DND-41 (cell line): ENCODE measurements at places on chromosomes 4 and X.

DNA sequence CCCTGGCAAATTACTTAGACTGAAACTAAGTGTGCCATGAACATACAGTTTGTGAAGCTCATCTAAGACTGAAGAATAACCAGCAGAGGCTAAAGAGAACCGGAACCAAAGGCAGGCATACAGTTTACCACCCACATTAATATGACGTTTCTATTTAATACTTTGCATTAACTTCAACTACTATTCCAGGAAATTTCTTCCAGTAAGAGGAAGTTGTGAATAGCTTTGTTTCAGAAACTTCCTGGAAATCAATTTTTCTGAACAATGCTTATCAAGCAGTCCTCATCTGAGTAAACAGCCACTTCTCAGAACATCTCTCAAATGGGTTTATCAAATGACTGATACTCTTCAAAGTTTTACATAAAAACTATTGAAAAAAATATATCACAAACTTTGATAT, 252.7 kb downstream of the OPHN1 start:
- DNase-seq: no peak

GRCh38 chr4:174972911-174973310, 54.8 kb downstream of the ADAM29 start:
- DNase-seq: peak; percentile 50

DNA sequence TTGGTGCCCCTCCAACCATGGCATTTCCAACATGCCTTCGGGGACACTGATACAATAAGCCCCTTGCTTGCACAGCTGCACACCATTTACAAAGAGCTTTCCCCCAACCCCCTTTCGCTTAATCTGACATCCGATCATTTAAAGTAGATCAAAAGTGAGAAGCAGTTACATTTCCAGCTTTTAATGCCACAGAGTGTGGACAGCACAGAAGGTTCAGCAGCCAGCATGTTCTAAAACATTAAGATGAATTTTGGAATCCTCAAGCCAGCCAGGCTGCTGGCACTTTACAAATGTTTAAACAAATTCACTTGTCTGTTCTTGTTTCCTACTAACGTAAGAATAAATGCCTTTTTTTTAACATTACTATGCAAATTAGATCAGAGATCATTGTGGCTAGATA, 284.4 kb upstream of the LDB2 start:
- no peak for DNase-seq

DNA sequence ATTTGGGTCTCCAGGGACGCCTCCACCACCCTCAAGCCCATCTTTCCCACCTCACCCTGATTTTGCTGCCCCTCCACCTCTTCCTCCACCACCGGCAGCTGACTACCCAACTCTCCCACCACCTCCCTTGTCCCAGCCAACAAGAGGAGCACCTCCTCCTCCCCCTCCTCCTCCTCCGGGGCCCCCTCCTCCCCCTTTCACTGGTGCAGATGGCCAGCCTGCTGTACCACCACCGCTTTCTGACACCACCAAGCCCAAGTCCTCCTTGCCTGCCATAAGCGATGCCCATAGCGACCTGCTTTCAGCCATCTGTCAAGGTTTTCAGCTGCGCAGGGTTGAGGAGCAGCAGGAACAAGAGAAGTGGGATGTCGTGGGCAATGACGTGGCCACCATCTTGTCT, 32.4 kb upstream of the ZNF81 start:
- DNase-seq: no peak

DNA sequence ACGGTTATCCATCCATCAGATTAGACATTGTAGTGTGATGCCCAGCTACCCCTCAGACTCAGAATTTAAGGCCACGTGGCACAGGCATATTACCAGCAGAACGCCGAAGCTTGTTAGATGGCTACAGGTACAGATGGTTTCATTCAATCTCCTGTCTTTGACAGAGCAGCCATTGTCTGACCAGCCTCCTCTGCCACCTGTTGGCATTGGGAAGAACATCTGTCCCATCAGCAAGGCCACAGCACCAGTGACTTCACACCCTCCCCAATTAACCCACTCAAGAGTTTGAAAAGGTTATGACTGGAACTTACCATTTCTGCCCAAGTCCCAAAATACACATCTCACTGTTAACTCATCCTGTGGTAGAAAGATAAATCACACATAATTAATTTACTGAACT, 22.0 kb upstream of the PHKA2 start:
- no peak for DNase-seq

- peak; percentile 8 for DNase-seq
These were observed 97.8 kb downstream of the TMEM47 start for GRCh38 chrX:34559325-34559724.

DNA sequence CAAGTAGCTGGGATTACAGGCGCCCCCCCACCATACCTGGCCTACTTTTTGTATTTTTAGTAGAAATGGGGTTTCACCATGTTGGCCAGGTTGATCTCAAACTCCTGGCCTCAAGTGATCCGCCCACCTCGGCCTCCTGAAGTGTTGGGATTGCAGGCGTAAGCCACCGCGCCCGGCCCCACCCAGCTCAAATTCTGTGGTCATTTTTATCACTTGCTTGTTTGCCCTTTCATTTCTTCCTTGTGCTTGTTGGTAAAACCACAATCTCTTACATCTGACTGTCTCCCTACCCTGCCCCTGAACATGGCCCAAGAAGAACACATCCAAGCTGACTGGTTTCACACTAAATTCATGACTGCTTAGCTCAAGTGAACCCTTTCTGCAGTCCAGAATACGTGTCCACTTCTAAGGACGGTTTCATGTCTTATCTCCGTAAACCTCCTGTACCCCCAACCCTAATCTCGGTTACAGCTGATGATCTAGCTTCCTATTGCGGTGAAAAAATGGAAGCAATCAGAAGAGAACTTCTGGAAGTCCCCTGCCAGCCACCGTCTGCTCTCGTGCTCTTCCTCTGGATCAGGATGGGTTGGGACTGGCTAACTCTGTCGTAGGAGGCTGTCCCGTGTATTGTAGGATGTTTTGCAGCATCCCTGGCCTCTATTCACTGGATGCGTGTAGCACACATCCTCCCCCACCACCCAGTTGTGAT, 5.4 kb upstream of the RS1 start:
- no peak for DNase-seq

GRCh38 chr4:174260099-174260498, 23.4 kb downstream of the FBXO8 start:
- no peak for DNase-seq

DNA sequence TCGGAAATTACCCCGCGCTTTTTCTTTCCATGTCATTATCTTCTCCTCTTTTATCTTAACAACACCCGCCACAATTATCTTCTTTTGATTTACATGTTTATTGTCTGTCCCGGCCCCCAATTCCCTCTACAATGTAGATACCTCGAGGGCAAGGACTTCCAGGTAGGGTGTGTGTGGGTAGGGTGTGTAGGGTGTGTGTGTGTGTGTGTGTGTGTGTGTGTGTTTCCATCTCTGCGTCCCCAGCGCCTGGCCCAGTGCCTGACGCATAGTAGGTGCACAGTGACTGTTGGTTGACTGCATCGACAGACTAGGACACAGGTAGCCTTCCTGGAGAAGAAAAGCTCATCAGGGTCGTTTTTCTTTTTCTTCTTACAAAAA, 103.1 kb downstream of the UCHL1 start:
- no peak for DNase-seq

- DNase-seq: no peak
These were observed 12.0 kb upstream of the SLC2A9 start for GRCh38 chr4:10033191-10033881.

DNA sequence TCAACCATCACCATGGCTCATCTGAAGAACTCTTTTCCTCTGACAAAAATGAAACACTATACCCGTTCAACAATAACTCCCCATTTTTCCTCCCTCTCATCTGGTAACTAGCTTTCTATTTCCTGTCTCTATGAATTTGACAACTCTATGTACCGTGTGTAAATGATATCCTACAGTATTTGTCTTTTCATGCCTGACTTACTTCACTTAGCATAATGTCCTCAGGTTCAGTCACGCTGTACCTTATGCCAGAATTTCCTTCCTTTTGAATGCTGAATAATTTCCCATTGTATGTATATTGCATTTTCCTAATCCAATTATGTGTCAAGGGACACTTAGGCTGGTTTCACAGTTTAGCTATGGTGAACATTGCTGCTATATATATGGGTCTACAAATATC, 18.2 kb downstream of the MAGEA9 start:
- DNase-seq: no peak

GRCh38 chrX:131763674-131764073, 219.8 kb downstream of the OR13H1 start:
- DNase-seq: no peak

GRCh38 chr4:153131596-153131995, 72.6 kb upstream of the TRIM2 start:
- no peak for DNase-seq

DNA sequence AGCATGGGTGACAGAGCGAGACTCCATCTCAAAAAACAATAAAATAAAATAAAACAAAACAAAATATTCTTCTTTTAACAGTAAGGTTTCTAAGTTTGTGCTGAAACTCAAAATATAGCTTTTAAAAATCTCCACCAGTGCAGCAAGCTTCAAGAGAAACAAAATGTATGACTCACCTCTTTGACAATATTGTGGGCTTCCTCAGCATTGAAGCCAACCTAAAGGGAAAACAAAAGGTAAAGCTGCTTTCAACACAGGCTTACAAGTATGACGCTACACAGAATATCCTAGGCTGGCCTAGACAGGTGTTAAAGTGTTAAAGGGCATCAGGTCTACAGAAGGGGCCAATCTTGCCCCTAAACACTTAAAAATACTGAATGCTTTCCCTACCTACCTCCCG, 1.2 kb downstream of the DYNLT3 start:
- no peak for DNase-seq

GRCh38 chr4:104217526-104217925, 277.2 kb downstream of the CXXC4 start:
- no peak for DNase-seq

- DNase-seq: no peak
These were observed 100.5 kb downstream of the NAA11 start for GRCh38 chr4:79225360-79225759.

- DNase-seq: no peak
These were observed 37.5 kb upstream of the EDA2R start for GRCh38 chrX:66676413-66676812.

GRCh38 chrX:135740681-135741149, 27.3 kb downstream of the CT45A1 start:
- peak; percentile 40 for DNase-seq

DNA sequence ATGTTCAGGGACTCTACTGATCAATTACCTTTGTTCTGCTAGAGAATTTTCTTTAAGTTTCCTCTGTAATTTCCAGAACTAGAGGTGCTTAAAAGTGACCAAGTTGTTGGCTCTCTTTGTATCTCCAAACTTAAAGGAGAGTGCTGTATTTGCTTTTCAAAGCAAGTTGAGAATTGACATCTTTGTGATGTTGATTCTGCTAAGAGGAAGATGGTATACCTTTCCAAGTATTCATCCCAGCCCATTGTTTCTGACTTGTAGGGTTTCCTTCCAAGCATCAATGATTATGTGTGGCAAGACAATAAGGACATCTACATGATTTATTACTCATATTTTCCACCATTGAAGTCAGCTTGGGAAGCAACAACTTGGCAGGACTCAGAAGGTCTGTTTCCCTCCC, 190.6 kb downstream of the GC start:
- DNase-seq: no peak

DNA sequence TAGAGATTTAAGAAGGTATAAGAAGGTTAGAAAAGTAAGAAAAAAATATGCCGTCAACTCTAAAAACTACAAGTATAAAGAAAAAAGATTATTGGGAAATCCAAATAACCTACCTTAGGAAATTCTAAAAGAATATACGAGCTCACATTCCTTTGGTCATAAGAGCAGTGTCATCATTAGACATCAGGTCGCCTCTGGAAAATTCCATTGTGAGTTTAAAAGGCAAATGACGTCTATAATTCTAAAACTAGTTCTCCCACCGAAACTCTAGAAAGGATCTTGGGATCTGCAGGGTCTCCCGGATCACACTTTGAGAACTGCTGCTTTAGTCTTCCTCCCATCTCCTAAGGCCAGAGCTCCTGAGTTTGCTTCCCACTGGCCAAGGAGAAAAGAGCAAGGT, 518 bp upstream of the SAT1 start:
- DNase-seq: no peak

- DNase-seq: no peak
These were observed 10.2 kb downstream of the CC2D2A start for GRCh38 chr4:15479913-15480185.

DNA sequence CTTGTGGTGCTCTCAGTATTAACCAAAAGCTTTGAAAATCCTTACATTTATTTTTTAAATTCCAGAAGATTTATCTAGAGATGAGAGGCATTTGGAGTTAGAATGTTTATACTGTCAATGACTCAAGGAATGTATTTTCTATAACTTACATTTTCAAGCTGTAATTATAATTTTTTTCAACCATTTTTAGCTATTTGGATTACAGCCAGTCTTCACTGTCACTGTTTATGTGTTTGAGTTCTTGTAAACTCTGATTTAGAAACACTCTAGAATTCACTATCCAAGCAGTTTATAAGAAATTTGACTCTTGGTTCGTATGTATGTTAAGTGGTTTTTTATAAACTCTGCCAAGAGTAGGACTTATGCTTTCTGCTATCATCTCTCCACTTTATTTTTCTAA, 36.7 kb upstream of the GUCY1A1 start:
- DNase-seq: no peak

- no peak for DNase-seq
These were observed 413.0 kb downstream of the MAPK10 start for GRCh38 chr4:85946821-85947220.

GRCh38 chrX:72236841-72237240, 2.0 kb downstream of the ERCC6L start:
- DNase-seq: no peak

DNA sequence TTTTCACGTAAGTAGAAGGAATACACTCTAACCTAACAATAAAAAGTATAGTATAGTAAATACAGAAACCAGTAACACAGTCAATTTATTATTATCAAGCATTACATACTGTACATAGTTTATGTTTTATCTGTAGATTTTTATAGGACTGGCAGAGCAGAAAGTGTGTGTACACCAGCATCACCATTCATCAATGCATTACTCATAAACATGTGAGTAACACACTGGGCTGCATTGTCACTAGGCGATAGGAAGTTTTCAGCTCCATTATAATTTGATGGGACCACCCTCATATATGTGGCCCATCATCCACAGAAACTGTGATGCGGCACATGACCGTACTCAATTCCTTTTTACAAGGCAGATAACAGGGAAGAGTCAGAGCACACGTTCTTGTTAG, 137.8 kb upstream of the RBPJ start:
- DNase-seq: no peak

- no peak for DNase-seq
These were observed 58.0 kb upstream of the XIAP start for GRCh38 chrX:123801901-123802300.

DNA sequence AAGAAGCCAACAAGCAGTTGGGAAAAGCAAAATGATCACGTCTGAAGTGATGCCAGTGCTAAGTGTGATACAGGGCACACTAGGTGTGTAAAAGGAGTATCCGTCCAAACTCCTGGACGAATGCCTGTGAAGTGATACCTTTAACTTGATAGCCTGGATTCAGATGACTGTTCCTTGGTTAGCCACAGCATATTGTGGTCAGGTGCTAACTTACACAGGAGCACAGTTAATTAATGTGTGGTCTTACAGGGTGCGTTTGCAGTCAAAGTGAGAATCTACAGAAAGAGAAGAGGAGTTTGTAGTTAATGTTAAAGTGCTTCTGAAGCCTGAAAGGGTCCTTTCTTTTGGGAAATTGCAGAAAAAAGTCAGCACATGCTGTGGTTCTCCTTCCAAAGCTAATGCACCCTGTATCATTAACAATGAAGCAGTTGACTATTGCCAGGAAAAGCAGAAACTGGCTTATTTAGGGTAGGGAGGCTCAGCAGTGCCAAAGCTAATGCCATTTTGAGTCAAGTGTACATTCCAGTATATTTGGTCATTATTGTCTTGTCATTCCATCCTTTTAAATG, 61.1 kb downstream of the DCLK2 start:
- DNase-seq: no peak

- DNase-seq: no peak
These were observed 83.3 kb downstream of the LRBA start for GRCh38 chr4:150931796-150932195.
